ENCODE measurements at places on chromosomes 11 and 22. TPM values are rescaled to one million over a fixed set of nuclear protein-coding genes. Genes with fewer than 3 reads are reported as not detected.

TMEM191C gene
- 0.53 TPM for total RNA-seq

TNNI2 gene
- not detected for total RNA-seq

CYP2R1 gene
- total RNA-seq, result 1.3 TPM

LMNTD2 gene
- total RNA-seq, result 3.5 TPM

ISX gene
- total RNA-seq, result not detected

POU2AF2 gene
- total RNA-seq, result not detected

SCGB1A1 gene
- total RNA-seq, result not detected

PYGM gene
- 3.4 TPM for total RNA-seq

NXPE4 gene
- not detected for total RNA-seq

ARVCF gene
- 2.2 TPM for total RNA-seq

PGA5 gene
- not detected for total RNA-seq

CARD18 gene
- total RNA-seq, result not detected

SHISAL1 gene
- total RNA-seq, result 0.75 TPM

KDM4D gene
- total RNA-seq, result 1.6 TPM

DEFB131B gene
- total RNA-seq, result not detected

OR52E5 gene
- total RNA-seq, result not detected

CCDC15 gene
- 6.6 TPM for total RNA-seq

RBM7 gene
- total RNA-seq, result 18.3 TPM

ST13 gene
- total RNA-seq, result 279 TPM

All from A375 (cell line).